Right cardiac atrium (tissue), 5 donors: ENCODE measurements at places on chromosomes 3 and 15. TPM values are rescaled to one million over a fixed set of nuclear protein-coding genes. Genes with fewer than 3 reads are reported as not detected.

The POLQ gene
- 0.71 TPM for total RNA-seq

The CNTN4 gene
- total RNA-seq: 2.8 TPM

The TMEM108 gene
- total RNA-seq: 13.2 TPM

The OR5K4 gene
- total RNA-seq: not detected

The GOLGA8T gene
- not detected for total RNA-seq

DNA sequence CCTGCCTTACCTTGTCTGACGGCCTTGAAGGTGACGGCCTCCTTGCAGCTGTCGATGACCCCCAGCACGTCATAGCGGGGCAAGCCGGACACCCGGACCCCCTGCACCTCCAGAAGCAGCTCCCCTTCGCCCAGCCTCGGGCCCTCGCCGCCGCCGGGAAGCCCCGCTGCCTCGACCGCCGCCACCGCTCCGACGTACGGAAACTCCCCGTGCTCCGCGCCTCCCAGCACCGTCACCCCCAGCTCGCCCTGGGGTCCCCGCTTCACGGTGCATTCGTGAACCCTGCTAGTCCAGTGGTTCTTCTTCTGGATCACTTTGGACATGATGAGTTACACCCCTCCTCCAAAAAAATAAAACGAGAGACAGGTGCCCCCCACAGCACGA, 740 bp downstream of the MAGI1 start:
- DNase-seq: peak; percentile 30

- no peak for DNase-seq
Measured at GRCh38 chr3:9032231-9032777, 69.0 kb upstream of the RAD18 start.

DNA sequence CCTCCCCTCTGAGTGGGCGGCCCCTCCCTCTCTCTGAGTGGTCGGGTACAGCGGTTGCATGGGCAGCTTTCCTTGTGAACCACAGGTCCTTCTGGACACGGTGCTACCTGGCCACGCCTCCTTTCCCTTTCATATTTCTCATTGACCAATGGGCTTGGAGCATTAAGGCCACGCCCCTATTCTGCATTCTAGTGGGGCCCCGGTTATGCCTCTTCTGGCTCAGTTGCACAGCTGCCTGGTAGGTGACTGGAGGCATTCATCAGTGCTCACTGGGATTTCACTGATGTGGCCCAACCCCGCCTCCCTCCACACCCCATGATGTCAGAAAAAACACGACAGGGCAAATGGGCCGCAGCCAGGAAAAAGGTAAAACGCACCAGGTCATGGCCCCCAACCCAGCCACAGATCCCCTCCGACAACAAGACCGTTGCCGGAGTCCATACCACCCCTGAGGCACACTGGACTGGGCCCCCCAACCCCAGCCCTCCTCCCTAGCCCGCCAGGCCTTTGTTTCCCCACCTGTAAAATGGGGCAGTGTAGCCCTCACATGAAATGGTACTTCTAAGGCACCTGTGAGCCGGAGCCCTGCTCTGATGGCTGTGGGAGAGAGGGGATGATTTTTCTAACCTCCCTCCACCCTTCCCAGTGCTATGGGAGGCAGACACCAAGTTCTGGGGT, 26.3 kb downstream of the NGRN start:
- DNase-seq: no peak

DNA sequence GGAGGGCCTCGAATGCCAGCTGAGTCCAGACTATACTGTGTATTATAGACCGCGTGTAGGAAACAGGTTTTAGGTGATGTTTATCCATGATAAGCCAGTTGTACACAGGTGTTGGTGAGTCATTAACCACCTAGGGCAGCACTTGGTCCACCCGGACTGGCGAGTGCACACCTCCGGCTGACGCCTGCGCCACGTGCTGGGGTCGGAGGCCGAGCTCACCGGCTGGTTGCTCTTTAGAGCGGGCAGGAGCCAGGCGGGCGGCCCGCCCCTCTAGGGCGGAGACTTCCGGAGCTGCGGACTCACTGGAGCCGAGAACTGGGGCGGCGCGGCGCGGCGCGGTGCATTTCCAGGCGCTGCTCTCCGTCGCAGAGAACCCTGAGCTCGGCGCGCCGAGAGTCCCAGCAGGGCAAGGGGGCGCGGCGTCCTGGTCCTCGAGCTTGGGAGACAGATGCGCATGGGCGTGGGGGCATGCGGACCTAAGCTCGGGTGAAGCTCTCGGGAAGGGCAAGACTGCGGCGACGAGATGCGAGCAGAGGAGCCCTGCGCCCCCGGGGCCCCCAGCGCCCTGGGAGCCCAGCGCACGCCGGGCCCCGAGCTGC, at the start of gene ESYT3:
TSS of gene ESYT3 (plus strand) at position 341 of the 599 bp plus-strand sequence. CDS start at position 524, 183 bp downstream.
- DNase-seq: peak; percentile 77

- no peak for DNase-seq
Measured at GRCh38 chr3:63309768-63310167, 31.7 kb downstream of the SYNPR start.

DNA sequence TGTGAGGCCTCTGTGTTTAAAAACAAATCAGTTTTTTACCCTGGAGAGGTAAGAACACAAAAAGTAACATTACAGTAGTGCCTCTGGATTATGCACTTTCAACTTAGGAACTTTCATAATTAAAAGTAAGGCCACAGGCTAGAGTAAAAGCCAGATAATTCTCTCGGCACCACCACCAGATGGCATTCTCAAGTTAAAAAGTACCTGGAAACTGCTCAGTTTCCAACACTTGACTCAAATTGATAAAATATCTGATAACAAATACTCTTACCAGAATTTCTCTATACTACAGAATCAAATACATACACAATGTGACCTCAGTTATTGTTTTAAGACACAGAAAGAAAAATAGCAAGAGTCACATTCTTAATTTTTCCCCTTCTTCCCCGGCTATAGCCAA, 19.9 kb downstream of the SPICE1 start:
- DNase-seq: no peak

DNA sequence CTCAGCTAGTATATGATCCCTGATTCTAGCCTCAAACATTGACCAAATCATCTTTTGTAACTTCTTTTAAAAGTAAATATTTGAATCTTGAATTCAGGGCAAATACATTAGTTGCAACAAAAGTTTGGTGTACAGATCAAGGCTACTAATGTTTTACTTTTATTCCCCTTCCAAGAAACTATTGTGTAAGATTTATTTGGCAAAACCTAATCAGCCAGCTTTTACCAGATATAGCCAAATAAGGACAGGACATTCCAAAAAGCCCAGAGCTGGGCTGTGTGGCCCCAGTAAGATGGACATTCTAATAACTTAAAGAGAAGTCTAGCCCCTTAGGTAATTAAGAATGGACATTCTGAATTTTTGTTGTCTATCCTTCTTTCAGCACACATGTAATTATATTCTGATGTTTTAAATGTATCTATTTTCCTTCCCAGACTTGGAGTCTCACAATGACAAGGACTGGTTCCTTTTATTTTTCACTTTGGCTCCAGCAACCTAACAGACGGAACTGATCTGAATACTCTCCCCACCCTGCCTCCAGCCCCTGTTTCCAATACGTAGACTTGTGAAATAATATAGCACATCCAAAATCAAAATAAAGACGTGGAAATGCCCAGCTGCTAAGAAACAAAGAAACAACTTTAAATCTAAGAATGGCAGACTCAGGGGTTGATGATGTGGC, 48.1 kb downstream of the STARD5 start:
- DNase-seq: peak; percentile 72

- DNase-seq: no peak
Measured at GRCh38 chr3:113885050-113885449, 46.5 kb downstream of the GRAMD1C start.

- no peak for DNase-seq
Measured at GRCh38 chr15:65930134-65930533, 60.8 kb downstream of the RAB11A start.

DNA sequence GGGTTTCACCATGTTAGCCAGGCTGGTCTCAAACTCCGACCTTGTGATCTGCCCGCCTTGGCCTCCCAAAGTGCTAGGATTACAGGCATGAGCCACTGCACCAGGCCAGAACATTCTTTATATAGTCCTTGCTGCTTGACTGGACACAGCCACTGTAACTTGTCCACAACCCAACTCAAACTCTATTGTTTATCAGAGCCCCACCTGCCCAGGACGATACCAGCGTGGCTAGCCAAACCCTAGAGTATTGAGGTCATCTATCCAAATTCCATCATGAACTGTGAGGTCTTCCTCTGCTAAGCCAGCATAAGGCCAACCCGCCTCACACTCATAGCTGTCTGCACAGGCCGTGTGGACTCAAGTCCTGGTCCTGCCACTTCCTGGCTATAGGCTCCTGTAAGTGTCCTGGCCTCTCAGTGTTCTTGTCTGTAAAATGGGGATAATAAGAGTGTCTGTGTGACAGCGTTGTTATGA, 63.9 kb downstream of the DAPK2 start:
- DNase-seq: no peak

DNA sequence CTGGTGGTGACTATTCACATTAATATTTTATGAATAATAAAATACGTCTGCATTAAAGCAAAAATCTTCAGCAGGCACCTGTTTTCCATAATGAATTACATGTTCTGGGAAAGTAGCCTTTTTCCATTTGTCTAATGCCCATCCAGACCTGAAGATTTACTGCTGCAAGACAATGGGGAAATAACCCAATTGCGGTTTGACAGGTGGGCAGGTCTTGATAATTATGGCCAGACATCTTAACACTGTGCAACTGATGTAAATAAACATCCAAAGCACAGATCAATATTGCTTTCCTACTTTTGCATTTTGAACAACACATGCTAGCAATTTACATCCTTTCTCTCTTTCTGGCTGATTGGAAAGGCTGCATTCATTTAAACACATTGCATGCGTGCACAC, 173.9 kb downstream of the MEIS2 start:
- no peak for DNase-seq

DNA sequence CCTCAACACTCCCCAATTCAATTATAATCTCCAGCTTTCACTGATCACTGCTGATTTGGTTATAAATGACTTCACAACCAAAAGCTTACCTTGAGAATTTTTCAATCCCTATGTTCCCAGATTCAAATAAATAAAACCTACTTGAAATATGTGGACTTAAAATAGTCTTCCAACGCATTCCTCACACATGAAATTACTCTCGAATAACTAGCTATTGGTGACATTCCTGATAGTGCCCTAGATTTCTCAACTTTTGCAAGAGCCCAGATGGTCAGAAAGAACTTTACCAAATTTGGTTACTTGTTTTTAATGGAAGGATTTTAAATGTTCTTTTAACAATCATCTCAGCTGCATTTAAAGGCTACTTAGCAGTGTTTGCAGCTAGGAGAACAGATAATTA, 605.5 kb downstream of the FHIT start:
- DNase-seq: no peak

GRCh38 chr3:172673210-172673679, 37.6 kb downstream of the NCEH1 start:
- DNase-seq: peak; percentile 77

- no peak for DNase-seq
Measured at GRCh38 chr15:42157381-42157780, 945 bp upstream of the PLA2G4F start.

- no peak for DNase-seq
Measured at GRCh38 chr3:9810433-9810770, 340 bp downstream of the TTLL3 start.

DNA sequence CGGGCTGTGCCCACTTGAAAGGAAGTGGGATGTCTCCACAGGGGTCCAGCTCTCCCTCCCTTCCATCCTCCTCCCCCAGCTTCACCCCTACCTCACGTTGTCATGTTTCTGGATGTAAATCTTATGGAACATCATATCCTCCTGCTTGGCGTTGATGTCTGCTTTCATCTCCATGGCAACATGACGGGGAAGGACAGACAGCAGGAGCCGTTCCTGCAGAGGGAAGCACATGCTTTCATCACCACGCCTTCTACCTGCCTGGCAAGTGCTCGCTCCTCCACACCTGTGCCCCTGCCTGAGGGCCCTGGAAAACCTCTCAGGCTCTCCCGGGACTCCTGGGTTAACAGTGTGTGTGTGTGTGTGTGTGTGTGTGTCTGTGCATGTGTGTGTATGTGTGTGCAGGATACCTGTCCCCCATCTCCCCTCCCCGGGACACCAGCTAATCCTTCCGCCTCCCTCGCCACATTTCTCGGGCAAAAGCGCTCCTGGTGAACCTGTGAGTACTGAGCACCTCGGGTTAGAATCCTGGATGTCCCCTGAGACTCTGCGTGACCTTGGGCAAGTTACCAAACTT, 101.1 kb downstream of the ADCY5 start:
- no peak for DNase-seq

DNA sequence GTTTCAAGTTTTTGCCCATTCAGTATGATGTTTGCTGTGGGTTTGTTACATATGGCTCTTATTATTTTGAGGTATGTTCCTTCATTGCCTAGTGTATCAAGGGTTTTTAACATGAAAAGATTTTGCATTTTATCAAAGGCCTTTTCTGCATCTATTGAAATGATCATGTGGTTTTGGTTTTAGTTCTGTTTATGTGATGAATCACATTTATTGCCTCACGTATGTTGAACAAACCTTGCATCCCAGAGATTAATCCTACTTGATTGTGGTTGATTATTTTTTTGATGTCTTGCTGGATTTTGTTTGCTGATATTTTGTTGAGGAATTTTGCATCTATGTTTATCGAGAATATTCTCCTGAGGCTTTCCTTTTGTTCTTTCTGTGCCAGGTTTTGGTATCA, 39.4 kb downstream of the TMCO5A start:
- DNase-seq: no peak

DNA sequence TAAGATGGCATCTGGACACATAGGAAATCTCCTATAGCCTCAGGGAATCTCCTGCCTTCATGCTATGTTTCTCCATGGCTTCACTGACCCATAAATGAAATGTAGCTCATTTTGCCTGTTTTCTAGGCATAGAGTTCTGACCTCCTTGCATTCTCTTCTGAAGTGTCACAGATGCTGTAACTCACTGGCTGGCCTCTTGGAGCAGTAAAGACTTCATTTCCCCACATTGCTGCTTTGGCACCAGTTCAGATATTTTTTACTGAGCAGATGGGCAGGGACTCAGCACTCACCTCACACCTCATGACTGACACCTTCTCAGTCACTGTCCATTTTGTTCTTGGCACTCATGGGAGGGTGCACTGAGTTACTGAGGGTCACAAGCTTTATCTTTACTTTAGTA, 286.7 kb upstream of the TGFBR2 start:
- DNase-seq: peak; percentile 45

GRCh38 chr3:171718493-171719185, 91.6 kb downstream of the PLD1 start:
- DNase-seq: no peak
